ENCODE measurements at places on chromosomes 6 and 20.
A peak's percentile ranks its signal among the peaks of the same experiment; 100 is the strongest.

- no peak for DNase-seq
These were observed 71.4 kb upstream of the TCF21 start for GRCh38 chr6:133817460-133818047.

DNA sequence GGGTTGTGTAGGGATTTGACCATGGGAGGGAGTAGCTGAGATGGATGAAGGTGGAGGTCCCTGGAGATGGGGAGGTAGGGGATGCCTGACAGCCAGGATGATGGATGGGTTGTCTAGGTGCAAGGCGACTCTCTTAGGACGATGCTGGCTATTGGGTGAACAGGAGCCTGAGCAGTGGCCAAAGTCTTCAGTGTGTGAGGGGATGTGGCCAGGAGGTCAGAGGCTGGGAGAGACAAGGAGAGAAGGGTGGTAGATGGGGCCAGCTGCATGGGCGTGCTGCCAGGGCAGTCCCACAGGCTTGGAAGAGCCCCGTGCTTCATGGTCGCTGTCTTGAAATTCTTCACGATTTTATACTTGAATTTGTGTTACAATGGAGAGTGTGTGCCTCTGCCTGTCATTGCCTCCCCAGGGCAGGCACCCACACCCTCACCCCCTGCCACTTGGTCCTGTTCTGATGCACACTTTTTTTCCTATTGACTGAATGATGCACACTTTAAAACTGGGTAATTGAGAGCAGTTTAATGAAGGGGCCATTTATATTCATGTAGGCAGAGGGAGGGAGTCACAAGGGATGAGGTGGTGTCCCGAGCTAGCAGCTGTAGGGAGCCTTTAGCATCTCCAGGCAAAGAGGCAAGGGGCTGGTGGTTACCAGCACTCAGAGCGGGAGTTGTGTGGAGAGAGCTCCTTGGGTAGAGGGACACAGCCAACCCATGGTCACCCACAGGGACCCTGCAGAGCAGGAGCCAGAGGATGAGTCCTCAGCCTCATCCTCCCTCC is 120.7 kb downstream of the DHX35 start:
- DNase-seq, result no peak

DNA sequence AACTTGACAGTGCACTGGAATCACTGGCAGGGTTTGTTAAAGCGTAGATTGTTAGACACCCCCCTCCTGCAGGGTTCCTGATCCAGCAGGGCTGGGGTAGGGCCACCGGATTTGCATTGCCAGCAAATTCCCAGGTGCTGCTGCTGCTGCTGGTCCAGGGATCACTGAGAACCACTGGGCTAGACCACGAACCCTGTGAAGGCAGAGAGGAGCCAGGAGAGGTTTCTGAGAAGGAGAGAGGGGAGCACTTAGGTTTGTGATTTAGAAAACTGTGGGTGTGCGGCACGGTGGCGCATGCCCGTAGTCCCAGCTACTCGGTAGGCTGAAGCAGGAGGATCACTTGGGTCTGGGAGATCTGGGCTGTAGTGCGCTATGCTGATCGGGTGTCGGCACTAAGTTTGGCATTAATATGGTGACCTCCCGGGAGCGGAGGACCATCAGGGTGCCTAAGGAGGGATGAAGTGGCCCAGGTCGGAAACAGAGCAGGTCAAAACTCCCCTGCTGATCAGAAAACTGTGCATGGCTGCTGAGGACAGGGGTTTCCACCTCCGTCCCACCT is 53.6 kb upstream of the FAM83D start:
- no peak for DNase-seq

GRCh38 chr20:46666818-46667515 is 15.7 kb upstream of the SLC13A3 start:
- DNase-seq, result no peak

DNA sequence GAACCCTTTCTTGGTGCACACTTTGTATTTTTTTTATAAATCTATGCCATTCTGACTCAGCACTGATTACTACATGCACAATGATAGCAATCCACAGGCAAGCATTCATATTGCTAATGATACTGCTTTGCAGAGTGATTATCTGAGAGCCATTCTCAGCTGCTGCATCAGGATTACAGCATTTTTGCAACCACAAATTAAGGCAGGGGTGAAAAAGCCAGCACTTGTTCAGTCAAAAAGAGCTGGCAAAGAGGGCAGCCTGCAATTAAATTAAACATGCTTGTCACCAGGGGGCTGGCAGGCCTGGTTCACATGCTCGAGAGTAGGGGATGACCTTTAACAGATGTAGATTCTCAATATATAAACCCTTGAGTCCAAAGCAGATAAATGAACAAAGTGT is 40.7 kb upstream of the SLC17A4 start:
- no peak for DNase-seq

- peak; percentile 24 for DNase-seq
These were observed 105.9 kb downstream of the TOX2 start for GRCh38 chr20:44020406-44021148.

DNA sequence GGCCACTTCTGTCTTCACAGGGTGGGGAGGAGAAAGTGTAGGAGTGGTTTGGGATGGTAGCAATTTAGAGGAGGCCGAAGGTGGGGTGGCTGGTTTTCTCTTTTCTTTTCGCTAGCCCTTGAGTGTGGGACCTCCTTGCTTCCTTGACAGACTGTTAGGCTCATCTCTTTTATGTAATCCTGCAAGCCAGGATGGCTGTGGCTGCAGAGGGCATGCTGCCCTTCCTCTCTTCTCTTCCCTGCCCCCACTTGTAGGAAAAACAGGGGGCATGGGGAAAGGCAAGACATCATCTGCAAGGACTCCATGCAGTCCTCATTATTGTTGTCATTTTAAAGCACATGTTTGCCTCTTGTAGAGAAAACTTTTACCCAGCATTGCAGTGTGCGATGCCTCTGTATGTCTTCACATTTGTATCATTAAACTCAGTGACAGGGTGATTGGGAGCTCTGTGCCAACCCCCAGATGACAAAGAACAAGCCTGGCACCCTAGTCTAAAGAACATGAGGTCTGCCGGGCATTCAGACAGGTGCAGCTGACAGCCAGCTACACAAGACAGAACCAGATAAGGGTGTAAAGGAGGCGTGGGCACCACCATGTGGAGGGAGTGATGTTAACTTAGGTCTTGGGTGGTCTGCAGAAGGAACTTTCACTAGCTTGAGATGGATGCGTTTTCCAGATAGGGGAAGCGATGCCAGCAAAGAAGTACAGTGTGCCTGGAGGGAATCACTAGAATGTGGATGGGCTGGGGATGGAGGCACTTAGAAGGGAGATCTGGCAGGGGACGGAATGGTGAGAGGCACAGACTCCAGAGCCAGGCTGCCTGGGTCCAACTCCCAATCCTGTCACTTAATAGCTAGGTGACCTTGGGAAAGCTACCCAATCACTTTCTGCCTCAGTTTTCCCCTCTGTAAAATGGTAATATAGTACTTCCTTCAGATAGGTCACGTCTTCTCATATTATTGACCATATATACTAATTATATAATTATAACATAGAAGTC is 207.6 kb downstream of the TBC1D7 start:
- DNase-seq, result no peak

GRCh38 chr6:96816301-96816817 is 20.9 kb downstream of the GPR63 start:
- no peak for DNase-seq

DNA sequence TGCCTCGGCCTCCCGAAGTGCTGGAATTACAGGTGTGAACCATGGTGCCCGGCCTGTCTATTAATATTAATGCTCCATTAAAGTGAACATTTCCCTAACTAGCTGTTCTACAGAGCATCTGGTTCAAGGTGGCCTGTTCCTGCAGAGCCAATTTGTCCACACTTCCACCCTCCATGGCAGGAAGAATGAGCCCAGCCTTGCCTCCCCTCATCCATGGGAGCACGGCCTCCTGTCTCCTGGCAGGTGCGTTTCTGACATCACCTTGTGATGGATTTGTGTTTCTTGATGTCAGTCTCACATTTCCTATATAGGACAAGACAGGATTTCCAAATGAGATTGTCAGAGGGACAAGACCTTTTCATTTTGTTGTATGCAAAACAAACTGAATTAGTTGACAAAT is 105.7 kb upstream of the FRMD1 start:
- no peak for DNase-seq

- no peak for DNase-seq
These were observed 230.6 kb downstream of the UTRN start for GRCh38 chr6:144515761-144516160.

GRCh38 chr20:11891077-11891775 is 26.5 kb upstream of the BTBD3 start:
- peak; percentile 61 for DNase-seq

DNA sequence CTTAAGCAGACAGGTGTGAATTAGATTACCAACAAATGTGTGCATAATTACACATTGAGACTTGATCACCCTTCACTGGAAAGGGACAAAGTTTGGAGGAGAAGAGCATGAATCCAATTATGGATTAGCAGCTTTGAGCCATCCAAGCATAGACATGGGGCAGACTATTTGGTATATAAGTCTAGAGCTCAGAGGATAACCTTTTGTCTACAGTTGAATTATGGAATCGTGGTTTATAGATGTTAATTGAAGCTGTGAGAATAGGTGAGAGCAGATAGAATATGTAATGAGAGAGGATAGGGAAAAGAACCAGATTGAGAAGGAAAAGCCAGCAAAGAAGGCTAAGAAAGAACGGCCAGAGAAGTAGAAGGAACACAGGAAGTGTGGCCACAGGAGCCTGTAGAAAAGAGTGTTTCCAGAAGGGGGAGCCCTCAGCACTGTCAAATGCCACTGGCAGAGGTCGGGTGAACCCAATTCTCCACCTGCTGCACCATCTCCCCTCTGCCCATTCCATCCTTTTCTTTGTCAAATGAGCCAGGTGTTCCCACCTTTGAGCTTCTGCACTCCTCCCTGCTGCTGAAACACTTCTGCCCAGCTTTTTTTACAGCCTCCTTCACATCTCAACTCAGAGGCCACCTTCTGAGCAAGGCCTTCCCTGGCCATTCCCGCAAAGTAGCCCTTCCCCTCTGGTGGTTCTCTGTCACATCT is 7.3 kb downstream of the DNTTIP1 start:
- no peak for DNase-seq

GRCh38 chr6:7976485-7977056 is 66.0 kb upstream of the TXNDC5 start:
- no peak for DNase-seq

GRCh38 chr6:73696966-73697655 is 1.1 kb downstream of the CD109 start:
- no peak for DNase-seq

DNA sequence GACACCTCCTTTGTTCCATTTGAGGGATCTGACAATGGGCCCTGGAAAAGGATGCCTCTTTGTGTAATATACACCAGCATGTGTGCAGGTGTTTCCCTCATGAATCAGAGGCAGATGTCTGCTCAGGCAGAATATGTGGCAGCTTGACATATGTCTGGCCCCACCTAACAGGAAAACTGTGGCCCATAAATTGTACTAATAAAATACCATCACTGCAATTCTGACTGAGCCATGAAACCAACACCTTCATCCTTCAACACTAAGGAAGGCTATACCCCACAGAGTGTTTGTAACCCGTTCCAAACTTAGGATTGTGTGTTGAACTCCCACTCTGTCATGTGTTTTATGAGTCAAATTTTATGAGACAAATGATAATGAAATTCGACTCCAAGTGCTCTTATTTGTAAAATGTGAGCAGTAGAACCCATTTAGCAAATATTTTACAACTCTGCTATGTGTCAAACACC is 22.7 kb downstream of the LAMA4 start:
- no peak for DNase-seq

GRCh38 chr6:140438346-140438735 is 1063.9 kb upstream of the CITED2 start:
- DNase-seq, result no peak

GRCh38 chr20:60648556-60648955 is 603.5 kb upstream of the CDH4 start:
- DNase-seq, result no peak

GRCh38 chr6:158002951-158003853 is 21.5 kb downstream of the SYNJ2 start:
- no peak for DNase-seq

GRCh38 chr6:56766139-56766805 is 123.6 kb upstream of the DST start:
- no peak for DNase-seq

GRCh38 chr20:34579979-34580940 is 21.7 kb downstream of the MAP1LC3A start:
- peak; percentile 47 for DNase-seq

GRCh38 chr6:114735025-114735735 is 392.4 kb upstream of the HS3ST5 start:
- no peak for DNase-seq

DNA sequence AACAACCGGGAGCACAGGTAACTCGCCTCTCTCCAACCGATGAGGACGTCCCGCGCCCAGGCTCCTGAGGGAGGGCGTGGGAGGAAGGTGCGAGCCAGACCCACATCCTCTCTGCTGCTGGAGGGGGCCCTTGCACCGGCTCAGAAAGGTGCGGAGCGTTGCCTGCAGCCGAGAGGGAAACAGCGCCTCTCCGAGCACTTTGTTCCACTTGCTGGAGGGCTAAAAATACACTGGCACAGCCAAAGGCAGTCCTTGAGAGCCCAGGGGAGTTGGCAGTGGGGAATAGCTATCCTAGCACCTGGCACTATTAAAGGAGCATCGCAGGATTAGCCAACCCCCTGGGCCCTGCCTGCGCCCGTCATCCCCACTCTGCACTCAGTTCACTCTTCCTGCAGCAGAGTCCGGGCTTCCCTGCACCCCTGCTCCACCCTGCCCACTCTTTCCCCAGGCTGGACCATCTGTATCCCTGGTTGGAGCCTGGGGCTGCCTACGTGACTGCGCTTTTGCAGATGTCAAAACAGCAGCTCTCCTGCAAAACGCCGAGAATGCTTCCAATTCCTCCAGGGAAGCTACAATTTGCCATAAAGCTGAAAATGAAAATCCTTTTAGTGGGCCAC is 108.9 kb downstream of the SNX5 start:
- DNase-seq, result peak; percentile 61

DNA sequence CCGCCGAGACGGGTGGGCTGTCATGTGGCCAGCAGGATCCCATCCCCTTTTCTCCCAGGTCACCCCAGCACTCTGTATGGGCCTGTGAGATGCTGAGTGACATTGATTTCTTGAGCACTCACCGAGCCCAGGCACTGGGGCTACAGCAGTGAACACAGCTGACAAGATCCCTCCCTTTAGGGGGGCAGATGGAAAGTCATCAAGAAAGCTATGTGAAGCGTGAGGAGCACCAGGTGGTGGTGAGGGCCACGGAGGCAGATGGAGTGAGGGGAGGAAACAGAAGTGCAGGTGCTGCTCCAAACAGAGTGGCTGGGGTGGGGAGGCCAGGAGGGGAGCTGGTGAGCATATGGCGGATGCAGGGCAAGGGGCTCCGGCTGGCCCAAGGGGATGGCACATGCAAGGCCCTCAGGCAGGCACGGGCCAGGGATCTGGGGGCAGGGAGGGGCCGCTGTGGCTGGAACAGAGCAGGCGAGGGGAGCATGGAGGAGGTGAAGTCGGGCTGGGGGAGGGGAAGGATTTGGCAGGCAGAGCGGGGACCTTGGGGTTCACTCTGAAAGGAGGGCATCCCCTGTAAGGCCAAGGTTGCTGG is 184.0 kb downstream of the BMP7 start:
- DNase-seq, result no peak

DNA sequence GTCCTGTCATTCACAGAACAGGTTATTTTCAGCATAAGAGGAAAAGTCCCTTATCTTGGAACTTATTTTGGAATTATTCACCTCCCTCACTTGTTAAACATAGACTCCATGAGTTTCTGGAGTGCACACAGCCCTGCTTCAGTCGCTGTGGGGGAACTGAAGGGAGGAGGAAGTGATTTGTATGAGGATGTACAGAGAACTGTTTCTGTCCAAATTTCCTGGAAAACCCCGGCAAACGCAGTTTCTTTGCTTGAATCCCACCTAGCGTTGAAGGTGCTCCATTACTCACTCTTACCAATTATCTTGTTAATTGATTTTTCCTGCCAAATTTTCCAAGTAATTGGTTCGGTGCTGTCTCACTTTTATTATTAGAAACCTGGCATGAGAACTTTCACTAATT is 78.0 kb upstream of the AGPAT4 start:
- no peak for DNase-seq

Measured in NCI-H510A (cell line).